ENCODE measurements at places on chromosomes 3 and 15.
A peak's percentile ranks its signal among the peaks of the same experiment; 100 is the strongest.

DNA sequence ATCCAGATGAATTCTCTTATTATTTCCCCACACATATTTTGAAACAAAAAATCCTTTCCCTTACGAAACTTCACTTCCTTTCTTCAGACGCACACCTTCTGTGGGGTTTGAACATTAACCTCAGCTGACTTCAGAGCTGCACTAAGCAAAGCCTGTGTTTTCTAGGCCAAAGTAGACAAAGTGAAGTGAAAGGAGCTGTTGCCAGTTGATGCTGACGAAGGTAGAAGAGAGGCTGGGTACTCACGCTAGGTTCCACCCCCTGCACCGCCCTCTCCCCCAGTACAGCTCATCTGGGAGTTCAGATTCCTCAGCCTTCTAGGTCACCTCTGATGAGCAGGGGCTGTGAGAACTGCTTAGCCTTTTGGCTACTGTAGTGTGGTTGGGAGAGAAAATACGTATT lies 24.1 kb downstream of the DUT start:
- DNase-seq = no peak

DNA sequence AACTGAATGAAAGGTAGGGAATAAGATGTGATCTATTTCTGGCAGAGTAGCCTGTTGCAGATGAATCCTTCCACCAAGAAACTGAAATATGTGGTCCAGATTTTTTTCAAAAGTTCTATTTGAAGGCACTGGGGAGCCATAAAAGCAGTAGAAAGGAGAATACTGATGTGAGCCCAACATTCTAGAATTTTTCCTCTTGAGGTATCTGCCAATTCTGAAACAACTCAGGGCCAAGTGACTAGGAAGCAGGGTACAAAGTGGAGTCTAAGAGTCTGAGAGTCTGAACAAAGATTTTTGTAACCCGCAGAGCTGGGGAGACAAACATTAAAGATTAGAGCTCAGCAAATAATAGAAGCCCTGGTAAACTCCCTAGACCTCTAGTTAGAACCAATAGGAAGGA lies 58.3 kb upstream of the SLCO3A1 start:
- no peak for DNase-seq

DNA sequence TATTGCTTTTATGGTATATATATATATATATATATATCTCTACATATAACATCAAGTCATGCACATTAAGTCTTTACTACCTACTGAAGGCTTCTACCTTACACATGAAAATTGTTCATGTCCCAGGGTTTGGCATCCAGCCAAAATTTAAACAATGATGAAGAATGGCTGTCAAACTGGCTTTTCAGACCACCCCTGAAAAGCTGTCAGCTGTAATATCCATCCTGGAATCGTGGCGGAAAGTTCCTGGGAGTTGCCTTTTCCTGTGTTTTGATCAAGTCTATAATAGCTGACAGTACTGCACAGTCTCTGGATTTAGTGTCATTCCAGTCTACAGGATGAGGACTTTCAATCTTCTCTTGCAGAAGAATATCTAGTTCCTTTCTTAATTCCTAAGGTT lies 48.3 kb downstream of the DHX36 start:
- DNase-seq = no peak

- DNase-seq = no peak
Observed at GRCh38 chr15:70053001-70053715, 44.6 kb downstream of the TLE3 start.

DNA sequence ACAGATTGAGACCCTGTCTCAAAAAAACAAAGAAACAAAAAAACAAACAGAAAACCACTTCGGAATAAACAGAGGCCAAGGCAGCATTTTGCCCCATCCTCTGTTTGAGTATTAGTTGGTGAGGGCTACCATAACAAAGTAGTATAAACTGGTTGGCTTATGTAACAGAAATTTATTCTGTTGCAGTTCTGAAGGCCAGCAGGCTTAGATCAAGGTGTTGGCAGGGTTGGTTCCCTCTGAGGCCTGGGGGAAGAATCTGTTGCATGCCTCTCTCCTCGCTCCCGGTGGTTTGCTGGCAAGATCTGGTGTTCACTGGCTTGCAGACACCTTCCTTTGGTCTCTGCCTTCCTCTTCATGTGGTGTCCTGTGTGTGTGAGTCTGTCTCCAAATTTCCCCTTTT lies 261.6 kb downstream of the PDZRN3 start:
- DNase-seq = no peak

GRCh38 chr3:156535162-156535627 lies 19.7 kb downstream of the SSR3 start:
- DNase-seq = peak; percentile 47

GRCh38 chr15:61075741-61076140 lies 153.4 kb downstream of the RORA start:
- DNase-seq = no peak

GRCh38 chr3:55527361-55527760 lies 40.3 kb upstream of the WNT5A start:
- no peak for DNase-seq

DNA sequence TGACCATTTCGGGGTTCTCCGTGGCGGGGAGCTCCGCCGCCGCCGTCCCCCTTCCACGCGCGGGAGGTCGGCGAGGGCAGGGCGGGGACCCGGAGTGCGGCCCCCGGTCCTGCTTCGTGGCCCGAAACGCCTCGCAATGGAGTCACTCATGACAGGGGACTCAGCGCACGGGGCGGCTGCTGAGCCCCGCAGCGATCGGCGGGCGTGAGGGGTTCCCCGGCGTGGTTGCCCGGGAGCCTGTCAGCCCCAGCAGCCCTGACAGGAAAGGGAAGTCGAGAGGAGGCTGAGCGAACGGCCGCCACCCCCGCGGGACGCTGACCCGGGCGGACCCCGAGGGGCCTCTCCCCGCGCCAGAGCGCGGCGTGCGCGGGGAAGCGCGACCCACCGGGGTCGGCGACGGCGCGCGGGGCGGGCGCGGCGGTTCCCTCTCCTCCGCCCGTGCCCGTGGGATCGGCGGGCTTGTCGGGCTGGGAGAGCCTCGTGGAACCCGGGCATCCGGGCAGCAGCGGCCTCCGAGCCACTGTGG lies 564 bp upstream of the PIGZ start:
- peak; percentile 64 for DNase-seq

DNA sequence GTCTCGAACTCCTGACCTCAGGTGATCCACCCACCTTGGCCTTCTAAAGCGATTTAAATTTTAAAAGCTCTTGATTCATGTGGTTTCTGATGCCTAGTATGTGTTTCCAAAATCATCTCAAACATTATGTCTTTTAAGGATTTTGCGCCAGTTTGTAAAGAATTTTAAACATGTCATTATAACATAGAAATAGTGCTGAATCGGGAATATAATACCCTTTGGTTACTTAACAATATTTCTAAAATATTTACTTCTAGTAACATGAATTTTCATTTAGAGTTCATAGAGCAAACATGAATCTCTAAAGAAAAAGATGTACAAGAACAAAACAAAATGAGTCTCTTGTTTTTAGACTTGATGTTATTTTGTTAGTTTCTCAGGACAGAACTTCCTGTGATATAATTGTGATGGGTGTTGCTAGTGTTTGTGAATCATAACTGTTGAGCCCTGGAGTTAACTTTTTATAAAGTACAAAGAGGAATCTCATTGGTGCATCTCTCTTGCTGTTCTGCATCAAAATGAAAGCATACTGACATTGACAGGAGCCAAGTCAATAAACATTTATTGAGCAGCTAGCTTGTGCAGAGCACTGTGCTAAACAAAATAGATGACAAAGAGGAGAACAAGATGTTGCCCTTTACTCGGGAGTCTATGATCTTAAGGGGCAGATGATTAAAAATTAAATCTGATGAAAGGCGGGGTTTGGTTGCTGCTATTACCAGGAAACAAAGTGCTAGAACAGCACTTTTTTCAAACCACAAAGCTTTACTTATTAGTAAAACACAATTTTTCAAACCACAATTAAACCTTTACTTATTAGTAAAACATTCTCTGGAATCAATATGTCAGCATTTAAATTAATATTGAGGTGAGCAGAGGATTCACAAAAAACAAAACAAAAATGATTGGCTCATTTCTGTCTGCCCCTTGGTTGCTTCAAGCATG lies 73.4 kb downstream of the MME start:
- no peak for DNase-seq

GRCh38 chr3:100982710-100983109 lies 10.5 kb downstream of the ABI3BP start:
- DNase-seq = no peak

DNA sequence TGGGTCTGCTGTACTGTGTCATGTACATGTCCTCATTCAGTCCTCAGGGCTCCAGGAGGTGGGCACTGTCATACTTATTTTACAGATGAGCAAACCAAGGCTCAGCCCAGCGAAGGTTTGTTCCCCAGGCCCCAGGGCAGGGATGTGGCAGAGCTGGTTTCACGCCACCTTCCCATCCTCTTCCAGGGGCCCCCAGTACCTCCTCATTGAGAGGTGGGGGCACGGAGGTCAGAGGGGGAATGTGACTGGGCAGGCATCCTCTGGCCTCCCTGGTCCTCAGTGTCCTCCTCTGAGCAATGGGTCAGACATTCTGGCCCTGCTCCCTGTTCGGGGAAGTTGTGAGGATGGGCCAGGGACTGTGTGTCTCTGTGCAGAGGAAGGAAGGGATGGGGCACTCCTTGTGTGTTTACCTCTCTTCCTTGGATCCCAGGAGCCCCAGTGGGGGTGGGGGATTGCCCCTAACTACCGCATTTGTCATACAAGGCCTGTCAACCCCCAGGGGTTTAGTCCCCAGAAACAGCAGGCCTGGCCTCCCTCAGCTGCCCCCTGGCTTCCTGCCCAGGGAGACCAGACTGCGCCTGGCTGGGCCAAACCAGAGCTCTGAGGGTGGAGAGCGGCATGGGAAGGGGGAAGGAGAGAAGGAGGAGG lies 65.9 kb upstream of the LCTL start:
- no peak for DNase-seq

GRCh38 chr3:13057282-13058040 lies 15.8 kb downstream of the IQSEC1 start:
- no peak for DNase-seq

- no peak for DNase-seq
Observed at GRCh38 chr3:58528629-58529028, 8.4 kb downstream of the ACOX2 start.

DNA sequence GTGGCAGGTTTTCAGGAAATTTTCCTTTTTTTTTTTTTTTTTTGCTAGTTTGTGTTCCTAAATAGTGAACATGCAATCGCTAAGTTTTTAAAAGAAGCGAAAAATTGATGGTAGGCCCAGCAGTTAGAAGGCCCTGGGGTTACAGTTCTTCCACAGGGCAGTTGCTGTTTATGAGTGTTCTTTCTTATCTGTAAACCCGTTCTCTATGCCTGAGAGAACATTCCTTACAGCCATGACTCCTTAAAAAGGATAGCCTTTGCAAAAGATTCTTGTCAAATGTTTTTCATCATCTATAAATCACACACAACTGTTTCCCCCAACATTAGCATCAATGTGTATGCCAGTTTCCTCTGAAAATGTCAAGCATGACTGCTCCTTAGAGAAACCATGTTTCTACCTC lies 23.8 kb upstream of the MYZAP start:
- DNase-seq = no peak

- no peak for DNase-seq
Observed at GRCh38 chr3:99950921-99951320, 133.3 kb downstream of the CMSS1 start.

GRCh38 chr3:106440672-106441071 lies 571.9 kb upstream of the CBLB start:
- DNase-seq = no peak

- DNase-seq = peak; percentile 54
Observed at GRCh38 chr3:99872923-99873254, 55.2 kb downstream of the CMSS1 start.

DNA sequence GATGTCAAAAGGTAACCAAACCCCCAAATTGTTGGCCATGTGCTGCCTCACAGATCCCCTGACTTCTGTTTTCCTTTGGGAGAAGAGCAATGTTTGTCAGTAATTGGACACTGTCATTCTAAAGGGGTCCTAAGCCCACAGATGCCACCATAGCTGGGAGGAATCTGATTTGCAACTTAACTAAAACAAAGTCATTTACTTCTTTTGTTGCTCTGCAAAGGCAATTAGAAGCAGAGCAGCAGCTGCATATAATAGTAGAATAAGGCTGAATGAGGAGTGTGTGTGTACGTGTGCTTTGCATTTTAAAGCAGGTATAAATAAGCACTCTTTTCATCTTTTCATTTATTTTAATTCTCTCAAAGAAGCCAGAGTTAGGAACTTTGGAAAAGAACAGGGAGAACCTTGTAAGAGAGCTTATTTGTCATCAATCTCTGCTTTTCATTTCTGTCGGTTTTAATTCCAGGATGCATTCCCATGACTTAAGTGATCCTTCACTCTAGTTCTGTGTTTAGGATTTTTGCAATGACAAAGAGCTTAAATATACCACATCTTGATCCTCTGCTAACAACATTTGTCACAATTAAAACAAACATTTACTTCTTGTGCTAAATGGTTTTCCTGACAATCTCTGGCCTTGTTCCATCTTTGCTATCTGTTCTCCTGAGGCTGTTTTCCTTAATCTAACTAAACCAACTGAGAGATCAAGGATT lies 530.2 kb upstream of the CBLB start:
- no peak for DNase-seq

- no peak for DNase-seq
Observed at GRCh38 chr15:64855205-64855975, 13.7 kb downstream of the PLEKHO2 start.

DNA sequence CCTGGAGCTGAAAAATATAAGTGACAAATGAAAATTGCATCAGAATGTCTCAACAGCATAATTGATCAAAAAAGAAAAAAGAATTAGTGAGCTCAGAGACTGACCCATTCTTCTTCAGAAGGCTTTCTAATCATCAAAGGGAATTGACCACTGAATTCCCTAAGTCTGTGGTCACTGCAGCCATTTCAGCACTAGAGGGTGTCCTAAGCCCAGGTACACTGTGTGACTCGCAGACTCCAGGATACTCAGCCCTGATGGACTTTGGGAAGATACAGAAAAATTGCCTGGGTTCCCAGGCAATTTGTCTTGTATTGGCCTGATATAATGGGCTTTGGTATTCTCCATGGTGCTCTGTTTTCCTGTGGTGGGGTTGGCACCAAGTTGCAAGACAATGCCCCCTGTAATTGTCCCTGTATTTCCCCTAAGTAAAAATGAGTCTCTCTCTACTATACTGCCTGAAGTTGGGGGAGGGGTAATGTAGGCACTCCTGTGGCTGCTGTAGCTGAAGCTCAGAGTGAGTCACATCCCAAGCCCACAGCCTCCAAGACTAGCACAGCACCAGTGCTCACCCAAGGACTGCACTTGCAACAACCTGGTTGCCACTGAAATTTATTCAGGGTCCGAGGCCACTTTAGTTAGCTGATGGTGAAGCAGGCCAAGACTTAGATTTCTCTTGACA lies 256.0 kb upstream of the STAC start:
- DNase-seq = no peak

- DNase-seq = no peak
Observed at GRCh38 chr15:65847989-65848388, 21.3 kb upstream of the RAB11A start.

- DNase-seq = no peak
Observed at GRCh38 chr15:63338170-63338569, 43.5 kb downstream of the CA12 start.

All from activated CD8-positive, alpha-beta T cell treated with anti-CD3 and anti-CD28 coated beads for 36 hours (primary cell).